ENCODE measurements at places on chromosomes 7 and 10.

DNA sequence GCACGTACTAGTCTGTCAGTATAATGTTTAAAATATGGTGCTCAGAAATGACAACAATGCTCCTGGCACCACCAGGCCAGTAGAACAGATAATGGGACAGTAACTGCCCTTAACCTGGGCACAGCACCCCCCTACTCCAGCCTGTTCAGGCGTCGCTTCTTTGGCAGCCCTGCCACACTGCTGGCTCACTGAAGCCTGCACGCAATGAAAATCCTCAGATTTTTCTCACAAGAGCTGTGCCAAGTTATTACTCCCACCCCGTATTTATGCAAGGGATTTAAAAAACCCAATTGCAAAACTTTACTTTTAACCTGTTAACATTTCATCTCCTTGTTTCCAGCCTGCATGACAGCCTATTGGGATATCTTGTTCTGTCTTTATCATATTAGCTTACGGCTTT lies 56.6 kb upstream of the LAMB1 start:
- DNase-seq = no peak

DNA sequence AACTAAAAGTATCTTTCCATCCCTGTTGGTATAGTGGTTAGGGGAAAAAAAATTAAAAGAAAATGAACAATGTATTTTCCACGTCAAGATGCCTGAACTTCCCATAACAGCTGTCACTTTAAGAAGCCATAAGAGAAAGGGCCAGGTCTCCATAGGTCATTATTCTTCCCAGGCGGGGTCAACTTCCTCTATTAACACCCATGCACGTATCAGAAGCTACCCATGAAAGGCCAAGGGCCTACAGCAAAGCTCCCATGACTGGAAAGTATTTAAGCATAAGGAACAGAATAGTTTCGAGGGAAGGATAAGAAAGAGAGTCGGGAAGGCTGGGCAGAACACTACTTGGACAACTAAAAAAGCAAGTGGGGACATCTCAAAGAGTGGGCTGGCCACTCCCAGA lies 40.1 kb downstream of the RBM28 start:
- DNase-seq = no peak

GRCh38 chr7:149823631-149824199 lies 14.5 kb upstream of the ZNF862 start:
- DNase-seq = no peak

- no peak for DNase-seq
Measured at GRCh38 chr7:116576350-116577319, 51.8 kb downstream of the CAV1 start.

- DNase-seq = no peak
Measured at GRCh38 chr7:48454750-48455192, 283.5 kb downstream of the ABCA13 start.

GRCh38 chr10:78326372-78326771 lies 292.7 kb downstream of the RPS24 start:
- no peak for DNase-seq

DNA sequence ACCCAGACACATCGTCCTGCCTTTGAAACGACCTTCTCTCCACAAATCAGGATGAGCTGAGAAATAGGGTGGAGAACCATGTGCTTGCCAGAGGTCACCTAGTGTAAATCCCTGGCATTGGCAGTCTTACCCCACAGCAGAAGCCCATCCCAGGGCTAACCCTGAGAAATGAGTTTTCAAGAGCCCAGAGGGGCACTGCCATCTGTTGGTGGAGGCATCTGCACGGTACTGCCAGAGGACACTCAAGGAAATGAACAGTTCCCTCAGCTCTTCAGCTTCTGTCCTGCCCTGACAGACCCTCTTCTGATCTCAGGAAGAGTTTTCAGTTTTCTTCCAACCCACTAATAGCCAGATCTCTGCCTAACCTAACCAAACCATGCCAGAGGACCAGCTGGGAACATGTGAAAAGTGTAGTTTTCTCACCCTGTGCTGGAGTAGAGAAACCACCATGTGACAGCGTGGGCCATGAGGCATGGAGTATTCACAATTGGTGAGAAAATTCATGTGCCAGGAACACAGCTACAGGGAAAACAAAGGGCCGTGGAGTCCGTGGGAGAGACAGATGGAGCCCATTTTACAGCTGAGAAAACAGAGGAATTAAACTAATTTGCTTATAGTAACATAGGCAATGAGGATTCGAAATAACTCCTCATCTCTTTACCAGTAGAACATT lies 37.7 kb upstream of the ITPRID1 start:
- DNase-seq = no peak

GRCh38 chr7:128836729-128837348 lies 6.6 kb downstream of the FLNC start:
- DNase-seq = peak; percentile 67

GRCh38 chr7:31100871-31101270 lies 48.8 kb downstream of the ADCYAP1R1 start:
- no peak for DNase-seq

DNA sequence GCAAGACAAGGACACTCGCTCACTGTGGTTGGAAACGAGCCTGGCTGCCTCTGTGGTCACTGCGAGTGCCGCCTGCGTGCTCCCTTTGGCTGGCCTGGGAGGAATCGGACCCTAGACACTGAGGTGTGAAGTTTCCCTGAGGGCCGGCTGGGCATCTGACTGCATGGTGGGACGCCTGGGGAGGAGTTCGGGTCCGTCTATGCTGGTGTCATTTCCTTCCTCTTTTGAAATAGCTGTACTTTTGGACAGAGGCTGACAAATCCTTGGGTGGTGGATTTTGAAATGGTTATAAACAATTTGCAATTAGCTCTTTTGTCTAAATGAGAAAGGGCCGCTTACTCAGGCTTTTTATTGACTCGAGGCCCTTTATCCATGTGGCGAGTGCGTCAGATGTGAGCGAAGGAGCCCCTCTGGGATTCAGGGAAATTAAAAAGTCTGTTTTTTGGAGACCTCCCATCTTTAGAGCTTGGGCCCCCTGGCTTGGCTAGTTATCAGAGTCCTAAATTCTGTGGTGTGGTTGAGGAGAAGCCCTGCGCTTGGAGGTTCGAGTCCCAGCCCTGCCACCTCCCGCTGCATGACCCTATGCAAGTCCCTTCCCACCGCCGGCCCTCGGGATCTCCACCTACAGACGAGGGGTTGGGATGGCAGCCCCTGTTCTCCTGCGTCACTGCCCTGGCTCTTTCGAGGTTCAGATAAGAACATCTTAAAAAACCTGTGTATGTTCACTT lies 147.1 kb downstream of the RGS10 start:
- no peak for DNase-seq

DNA sequence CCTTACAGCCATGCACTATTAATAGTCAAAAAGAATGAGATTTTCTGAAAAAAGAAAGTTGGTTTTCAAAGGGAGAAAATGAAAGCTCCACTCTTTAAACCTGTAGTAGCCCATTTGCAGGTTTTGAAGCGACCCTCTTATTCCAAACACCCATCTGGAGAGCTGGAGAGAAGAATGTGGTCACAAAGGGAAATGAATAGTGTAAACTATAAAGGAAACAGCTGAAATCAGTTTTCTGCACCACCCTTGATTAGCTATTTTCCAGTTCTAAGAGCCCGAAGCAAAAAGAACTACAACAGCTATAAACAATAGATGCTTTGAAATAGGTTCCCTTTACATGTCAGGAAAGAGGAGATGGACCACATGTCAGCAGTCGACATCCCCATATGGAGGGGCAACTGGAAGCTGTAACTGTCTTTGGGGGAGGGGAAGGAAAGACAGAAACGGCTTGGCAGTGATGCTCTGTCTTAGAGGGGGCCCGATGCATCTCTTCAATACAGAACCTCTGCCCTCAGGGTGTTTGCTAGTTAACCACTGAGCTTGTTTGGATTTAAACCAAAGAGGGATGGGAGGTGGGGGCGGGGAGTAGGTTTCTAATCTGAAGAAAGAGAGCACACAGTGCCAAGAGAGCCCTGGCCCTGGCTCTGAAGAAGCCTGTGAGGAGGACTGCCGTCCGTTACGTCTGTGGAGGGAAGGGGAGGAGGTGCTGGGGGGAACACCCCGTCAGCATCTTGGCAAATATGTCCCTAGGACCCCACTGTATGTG lies 55.3 kb downstream of the CPVL start:
- DNase-seq = no peak

DNA sequence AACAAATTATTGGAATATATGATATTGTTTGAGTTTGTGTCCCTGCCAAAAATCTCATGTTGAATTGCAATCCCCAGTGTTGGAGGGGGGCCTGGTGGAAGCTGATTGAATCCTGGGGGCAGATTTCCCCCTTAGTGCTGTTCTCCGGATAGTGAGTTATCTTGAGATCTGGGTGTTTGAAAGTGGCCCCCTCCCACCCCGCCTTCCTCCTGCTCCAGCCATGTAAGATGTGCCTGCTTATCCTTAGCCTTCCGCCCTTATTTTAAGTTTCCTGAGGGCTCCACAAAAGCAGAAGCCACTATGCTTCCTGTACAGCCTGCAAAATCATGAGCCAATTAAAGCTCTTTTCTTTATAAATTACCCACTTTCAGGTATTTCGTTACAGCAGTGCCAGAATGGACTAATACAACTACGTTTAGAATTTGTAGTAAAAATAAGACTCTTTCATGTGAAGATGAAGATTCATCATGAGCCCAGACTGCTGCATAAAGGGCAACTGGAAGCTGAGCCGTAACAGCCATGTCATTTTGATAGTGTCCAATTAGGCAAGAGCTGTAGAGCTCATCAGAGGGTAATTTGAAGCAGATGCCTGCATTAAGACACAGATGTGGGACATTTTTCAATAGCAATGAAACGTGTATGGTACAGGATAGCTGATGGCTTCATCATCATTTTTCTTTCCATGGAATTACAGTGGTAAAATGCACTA lies 1007.2 kb downstream of the REEP3 start:
- no peak for DNase-seq

GRCh38 chr10:1766049-1766448 lies 28.7 kb upstream of the ADARB2 start:
- no peak for DNase-seq

DNA sequence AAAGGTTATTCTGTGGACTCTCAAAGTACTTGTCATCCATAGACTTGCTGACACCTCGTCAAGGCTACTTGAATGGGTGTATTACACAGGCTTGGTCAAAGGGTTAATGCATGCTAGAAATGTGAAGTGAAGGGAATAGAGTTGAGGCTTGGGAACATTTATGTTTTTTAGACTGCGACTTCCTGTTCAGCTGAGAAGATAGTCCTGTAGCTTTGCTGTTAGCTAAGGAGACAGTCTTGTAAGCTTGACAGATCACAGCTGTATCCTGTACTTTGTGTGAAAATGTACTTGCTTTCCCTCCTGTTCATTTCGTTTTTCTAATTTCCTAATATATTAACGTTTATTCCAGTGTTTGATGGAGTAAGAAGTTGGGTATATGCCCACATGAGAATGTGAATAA lies 52.1 kb downstream of the ADD3 start:
- DNase-seq = no peak

- no peak for DNase-seq
Measured at GRCh38 chr7:90488220-90488619, 18.8 kb downstream of the PTTG1IP2 start.

DNA sequence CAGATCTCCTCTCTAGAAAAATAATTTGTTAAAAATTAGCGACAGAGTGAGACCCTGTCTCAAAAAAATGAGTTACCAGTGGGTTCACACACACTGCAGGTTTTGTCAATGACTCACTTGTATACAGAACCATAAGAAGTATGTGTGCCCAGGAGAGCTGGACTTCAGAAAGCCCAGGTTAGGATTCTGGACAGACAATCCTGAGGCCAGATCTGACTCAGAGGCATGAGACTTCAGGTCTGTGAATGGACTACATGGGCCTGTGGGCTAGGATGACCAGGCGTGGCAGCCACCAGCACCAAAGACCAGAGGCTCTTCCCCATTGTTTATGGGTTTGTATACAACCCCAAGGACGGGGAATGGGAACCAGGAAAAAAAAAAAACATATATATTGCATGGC lies 9.3 kb upstream of the ZNF438 start:
- no peak for DNase-seq

DNA sequence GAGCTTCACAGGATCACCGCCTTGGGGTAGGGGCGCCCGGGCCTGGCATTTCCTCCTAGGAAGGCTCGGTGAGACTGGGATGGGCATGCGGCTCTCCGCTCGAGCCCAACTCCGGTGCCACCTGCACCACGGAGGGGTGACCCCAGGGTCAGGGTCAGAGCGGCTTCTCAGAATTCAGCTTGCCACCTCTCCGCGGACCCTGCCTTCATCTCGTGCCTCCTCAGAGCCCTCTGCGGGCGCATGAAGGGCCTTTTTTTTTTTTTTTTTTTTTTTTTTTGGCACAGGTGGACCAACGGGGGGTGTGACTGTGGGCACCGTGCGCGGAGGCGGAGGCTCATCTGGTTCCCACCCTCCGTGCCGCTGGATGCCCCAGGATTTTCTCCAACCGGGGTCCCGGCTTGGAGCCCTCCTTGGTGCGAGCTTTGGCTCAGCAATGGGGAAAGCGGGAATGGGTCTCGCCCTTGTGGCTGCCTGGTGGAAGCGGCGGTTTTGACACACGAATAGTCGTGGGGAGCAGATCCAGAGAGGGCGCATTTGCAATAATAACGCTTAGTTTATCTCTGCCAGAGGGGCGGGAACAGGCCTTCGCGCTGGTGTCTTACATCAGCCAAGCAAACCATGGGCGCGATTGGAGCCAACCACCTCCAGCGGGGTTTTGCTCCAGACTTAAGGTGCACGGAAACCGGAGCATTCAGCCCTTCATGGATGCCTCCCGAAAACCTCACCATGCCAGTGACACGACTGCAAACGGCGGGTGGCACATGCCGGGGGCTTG lies 5.0 kb upstream of the TNRC18 start:
- DNase-seq = peak; percentile 82

- DNase-seq = no peak
Measured at GRCh38 chr10:90937645-90938258, 16.9 kb upstream of the ANKRD1 start.

DNA sequence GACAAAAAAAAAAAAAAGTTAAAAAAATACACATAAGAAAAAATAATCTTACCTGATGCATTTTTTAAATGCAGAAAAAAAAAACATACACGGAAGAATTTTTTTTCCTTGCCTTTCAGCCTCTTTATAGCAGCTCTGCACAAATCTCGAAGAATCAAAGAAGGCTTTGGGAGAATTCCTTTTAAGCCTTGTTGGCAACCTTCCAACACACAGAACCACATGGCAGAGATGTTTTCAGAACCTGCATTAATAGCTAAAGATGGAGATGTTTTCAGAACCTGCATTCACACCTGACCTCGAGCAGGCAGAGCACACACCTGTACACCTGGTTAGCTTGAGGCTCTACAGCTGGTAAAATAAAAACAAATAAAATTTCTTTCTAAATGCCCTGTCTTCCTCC lies 65.6 kb downstream of the DOCK4 start:
- no peak for DNase-seq

GRCh38 chr7:157502701-157503111 lies 165.9 kb downstream of the DNAJB6 start:
- DNase-seq = no peak

DNA sequence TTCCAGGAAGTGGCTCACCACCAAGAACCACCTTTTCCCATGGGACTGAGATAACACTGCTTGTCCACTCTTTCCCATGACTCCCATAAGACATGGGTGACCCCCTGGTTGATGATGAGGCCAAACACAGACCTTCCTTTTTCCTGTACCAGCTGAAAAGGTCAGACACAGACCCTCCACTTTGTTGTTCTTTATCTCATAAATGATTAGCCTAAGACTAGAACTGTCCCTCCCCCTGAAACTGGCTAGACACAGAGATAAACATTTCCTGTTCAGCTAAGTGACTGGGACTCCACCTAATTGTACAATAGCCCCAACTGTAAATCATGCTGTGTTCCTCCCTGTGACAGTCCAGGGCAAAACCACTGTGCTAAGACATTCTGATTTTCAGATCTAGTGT lies 8.2 kb upstream of the NRG3 start:
- DNase-seq = no peak

- DNase-seq = no peak
Measured at GRCh38 chr7:103387242-103387641, 39.8 kb downstream of the PSMC2 start.

- no peak for DNase-seq
Measured at GRCh38 chr7:87933605-87933952, 472 bp upstream of the ADAM22 start.

Measured in dorsolateral prefrontal cortex (tissue), 122 donors.